AG08396 (cell line): ENCODE measurements at places on chromosomes 6 and 20.

- no peak for DNase-seq
These were observed 196.5 kb upstream of the RAB32 start for GRCh38 chr6:146347090-146347489.

DNA sequence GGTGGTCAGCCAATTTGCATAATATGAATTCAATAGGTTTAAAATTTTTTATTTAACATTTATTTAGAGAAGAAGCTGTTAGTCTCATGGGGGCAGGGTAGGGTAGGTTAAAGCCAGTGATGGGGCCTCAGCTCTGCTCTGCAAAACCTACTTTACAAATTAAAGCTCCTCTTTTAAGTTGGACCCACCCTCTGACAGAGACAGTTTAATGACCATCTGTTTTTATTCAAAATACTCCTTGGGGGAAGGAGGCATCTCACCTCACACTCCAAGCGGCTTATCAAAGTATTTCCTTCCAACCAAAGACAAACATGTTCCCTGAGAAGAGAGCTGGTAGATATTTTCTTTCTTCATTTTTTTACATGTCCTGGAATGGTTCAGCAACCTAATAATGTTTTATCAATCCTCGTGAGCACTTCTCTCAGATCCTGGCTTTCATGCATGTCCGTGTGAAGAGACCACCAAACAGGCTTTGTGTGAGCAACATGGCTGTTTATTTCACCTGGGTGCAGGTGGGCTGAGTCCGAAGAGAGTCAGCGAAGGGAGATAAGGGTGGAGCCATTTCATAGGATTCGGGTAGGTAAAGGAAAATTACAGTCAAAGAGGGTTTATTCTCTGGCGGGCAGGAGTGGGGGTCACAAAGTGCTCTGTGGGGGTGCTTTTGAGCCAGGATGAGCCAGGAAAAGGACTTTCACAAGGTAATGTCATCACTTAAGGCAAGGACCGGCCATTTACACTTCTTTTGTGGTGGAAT lies 184.7 kb downstream of the GJA1 start:
- DNase-seq: no peak

DNA sequence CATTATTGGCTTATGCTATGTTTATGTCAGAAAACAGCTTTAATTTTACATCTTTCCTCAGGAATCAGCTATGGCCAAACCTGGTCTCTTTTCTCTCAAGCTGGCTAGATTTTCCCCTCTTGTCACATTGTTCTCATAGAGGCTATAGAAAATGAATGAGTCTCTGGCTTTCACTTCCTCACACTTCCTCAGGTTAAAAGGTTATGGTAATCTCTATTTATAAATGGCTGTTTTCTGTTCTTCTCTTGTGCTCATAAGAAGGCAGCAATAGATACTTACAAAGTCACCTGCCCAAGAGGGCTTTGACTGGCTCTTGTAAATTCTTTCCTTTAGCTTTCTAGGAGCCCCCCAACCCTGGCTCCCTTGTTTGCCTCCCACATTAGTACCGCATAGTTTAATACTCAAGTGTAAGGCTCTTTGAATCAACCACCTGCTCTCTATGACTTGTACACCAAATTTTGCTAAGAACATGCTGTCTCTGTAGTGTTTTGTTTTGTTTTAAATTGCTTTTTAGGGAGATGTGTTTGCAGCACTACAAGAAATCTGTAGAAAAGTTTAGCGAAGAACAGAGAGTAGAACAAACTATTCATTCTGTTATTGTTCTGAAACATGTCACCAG lies 897.4 kb upstream of the CITED2 start:
- no peak for DNase-seq

DNA sequence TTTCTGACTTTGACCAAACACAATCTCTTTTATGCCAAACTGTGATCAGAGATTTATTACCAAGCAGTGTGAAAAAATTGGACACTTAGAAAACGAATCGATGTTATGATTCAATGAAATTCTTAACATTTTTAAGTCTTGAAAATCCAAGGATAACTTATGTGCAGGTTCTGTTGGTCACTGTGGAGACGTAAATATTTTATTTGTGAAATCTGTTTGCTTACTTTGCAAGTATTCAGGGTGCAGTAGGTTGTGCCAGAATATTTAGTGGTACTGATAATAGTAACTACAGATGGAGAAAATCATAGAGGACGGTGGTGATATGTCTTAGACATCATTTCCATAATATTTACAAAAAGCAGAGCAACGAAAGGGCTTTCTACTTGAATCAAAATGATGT lies 97.3 kb downstream of the BMP2 start:
- no peak for DNase-seq

DNA sequence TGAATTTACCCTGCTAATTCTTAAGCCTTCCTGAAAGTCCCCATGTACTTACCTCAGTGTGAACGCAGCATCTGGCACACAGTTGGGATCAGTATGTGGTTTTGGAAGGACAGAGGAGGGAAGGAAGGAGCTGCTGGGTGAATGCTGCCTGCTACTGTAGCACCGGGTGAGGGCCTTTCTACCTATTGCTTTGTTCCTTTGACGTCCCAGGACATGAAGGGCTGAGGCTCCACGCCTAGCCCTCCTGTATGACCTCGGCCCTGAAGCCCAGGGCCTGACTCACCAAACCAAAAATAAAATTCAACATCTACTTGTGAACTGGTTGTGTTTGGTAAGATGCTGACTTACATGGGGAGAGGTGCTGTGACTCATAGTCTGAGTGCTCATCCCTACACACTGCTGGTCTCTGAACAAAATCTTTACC lies 51.1 kb downstream of the ARID1B start:
- peak; percentile 73 for DNase-seq

- no peak for DNase-seq
These were observed 54.3 kb downstream of the SLC22A23 start for GRCh38 chr6:3402310-3403237.

DNA sequence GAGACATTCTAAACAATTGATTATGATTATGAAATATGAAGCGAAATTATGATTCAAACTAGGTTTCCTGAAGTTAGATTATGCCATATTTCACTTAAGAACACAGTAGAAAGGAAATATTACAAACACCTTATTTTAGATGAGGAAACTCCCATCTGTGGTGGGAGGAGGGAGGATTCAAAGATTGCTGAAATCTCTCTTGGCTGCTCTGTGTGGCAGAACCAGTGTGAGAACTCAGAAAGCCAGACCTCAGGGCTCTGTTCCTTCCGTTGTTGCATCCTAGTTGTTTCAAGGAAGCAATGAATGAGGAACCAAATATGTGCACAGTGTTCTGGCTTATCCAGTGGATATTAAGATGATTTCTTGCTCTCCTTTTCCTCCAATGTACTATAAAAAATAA lies 2.1 kb downstream of the TAAR5 start:
- DNase-seq: no peak

- DNase-seq: no peak
These were observed 48.6 kb upstream of the FABP7 start for GRCh38 chr6:122730775-122731386.

DNA sequence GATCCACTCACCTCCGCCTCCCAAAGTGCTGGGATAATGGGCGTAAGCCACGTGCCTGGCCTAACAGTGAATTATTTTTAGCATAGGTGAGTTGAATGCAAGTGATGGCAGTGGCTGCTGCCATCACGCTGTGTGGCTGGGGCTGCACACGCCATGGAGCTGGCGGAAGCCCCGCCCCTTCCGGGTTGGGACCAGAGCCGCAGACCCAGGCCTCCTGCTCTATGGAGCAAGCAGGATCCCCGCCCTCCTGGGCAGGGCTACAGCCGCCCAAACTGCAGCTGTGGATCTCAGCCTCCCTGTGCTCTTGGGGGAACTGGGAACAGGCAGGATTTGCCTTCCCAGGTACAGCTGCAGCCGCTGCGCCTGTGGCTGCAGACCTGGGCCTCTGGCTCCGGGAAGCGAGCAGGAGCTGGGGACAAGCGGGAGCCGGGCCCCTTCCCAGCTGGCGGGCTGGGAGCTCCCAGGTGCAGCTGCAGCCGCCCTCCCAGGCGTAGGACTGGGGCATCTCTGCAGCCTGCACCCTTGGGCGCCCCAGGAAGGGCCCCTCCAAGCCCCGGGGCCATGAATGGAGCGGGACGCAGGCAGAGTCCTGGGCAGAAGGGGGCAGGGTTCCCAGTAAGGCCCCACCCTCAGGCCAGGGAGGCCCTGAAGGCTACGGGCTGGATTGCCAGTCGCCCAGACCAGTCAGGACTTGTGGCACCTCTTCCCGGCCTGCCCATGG lies 30.9 kb upstream of the SLA2 start:
- DNase-seq: no peak

DNA sequence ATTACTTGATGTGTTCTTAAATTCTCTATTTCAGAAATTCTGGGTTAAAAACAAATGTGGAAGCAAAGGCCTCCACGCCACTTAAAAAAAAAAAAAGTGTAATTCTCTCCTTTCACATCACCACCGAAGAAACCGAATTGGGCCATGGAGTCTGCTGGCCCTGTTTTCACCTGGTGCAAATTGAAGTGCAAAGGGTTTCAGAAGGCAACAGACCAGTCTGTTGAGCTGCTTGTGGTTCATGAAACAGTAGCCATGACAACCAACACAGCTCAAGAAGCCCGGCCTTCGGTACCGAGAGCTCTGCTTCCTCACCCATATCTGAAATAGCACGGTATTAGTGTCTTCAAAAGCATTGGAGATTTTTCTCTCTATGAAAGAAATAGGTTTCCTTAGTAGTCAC lies 63.1 kb downstream of the GMPR start:
- DNase-seq: no peak

GRCh38 chr6:1164600-1164999 lies 147.3 kb upstream of the FOXQ1 start:
- no peak for DNase-seq

- no peak for DNase-seq
These were observed 116.8 kb upstream of the ARID1B start for GRCh38 chr6:156660389-156660788.

DNA sequence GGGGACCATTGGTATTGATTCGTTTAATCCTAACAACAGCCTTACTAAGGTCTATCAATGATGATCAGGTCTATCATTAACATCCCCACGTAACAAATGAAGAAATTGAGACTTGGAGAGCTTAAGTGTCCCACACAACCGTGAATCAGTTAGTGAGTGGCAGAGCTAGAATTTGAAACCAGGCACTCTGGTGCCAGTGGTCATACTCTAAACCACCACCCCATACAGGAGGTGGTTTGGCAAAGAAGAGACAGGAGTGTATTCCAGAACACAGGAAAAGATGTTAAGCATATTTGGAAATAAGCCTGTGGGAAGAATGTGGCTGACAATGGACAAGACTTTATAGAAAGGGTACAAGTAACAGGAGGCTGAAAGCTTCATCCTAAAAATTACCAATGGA lies 35.7 kb upstream of the MARCKS start:
- no peak for DNase-seq

DNA sequence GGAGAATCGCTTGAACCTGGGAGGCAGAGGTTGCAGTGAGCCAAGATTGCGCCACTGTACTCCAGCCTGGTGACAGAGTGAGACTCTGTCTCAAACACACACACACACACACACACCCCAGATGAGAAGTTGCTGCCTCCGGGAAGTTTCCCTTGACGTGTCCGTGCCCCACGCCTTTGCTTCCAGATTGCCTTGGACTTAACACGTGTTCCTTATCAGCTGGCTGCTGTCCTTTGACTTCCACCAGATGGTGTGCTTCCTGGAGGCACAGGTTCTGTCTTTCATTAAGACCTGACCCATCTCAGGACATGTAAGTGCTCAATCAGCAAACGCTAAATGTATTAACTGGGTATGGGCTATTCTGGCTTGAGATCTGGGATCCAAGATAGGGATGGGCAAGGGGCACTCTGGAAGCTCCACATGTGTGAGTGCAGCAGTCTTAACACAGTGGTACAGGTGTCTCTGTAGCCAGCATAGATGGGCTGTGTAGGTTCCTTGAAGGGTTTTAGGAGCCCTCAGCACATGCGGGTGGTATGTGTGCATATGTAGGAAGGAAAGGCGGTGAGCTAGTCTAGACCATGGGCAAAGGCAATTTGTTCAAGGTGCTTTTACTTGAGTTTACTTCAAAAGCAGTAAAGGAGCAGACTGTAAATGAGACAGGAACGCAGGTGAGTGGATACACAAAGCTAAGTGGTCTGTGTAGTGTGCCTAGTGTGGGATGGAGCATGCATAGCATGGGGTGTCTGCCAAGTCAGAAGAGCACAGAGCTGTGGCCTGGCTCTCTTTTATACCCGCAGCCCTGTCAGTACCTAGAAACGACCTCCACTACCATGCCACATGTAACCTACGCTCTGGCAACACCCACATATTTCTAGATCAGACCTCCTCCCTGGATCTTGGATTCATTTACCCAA lies 11.6 kb downstream of the PIGT start:
- no peak for DNase-seq

DNA sequence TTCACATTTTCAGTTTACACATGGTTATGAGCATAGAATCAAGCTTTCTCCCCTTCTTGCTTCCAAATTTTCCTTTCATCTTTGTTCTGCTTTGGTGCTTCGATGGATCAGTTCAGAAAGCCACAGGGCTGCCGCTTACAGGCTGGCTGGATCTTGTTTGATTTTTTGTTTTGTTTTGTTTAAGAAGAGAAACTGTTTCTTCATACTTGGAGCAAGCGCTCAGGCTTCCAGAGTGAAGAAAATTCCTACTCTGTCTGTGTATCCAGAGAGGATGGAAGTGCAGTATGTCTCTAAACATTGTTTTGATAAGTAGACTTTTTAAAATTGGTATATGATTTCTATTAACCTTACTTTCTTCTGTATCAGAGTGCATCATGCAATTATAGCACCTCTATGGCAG lies 66.9 kb downstream of the ARID1B start:
- no peak for DNase-seq

DNA sequence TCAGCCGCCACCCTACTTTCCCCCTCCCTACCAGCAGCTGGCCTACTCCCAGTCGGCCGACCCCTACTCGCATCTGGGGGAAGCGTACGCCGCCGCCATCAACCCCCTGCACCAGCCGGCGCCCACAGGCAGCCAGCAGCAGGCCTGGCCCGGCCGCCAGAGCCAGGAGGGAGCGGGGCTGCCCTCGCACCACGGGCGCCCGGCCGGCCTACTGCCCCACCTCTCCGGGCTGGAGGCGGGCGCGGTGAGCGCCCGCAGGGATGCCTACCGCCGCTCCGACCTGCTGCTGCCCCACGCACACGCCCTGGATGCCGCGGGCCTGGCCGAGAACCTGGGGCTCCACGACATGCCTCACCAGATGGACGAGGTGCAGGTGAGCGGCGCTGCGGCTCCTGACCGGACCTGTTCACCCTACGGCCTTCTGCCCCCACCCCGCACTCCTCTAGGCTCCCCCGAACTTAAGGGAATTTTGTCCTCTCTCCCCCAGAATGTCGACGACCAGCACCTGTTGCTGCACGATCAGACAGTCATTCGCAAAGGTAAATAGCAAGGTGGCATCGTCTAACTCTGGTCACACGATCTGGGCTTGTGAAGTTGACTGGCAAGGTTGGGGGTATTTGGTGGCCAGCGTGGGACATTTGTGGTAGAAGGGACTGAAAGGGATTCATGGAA lies 2.3 kb downstream of the TFAP2C start:
- DNase-seq: no peak

GRCh38 chr6:83609248-83609647 lies 96.9 kb downstream of the PRSS35 start:
- DNase-seq: no peak

- DNase-seq: no peak
These were observed 7.0 kb downstream of the PNPLA1 start for GRCh38 chr6:36276581-36277536.

GRCh38 chr6:136719280-136720044 lies 72.8 kb downstream of the MAP3K5 start:
- DNase-seq: no peak
